ENCODE measurements at places on chromosomes 3 and 15.

DNA sequence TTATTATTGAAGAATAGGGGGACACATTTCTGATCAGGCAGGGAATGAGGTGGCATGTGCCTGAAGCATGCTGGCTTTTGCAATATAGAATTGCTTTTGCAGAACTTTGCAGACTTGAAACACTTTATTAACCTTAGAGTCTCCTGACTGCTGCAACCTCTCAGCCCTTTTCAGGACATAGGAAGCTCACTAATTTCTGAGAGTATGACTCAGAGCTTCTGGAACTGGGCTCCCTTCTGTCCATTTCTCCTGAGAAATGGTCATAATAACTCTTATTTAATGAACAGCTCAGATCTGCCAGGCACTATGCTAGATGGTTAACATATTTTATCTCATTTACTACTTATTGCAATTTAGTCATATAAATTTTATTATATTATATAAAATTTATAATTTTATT is 38.6 kb upstream of the DGKG start:
- DNase-seq, result no peak

- peak; percentile 38 for DNase-seq
Measured at GRCh38 chr3:78988324-78988723, 779.5 kb downstream of the ROBO1 start.

DNA sequence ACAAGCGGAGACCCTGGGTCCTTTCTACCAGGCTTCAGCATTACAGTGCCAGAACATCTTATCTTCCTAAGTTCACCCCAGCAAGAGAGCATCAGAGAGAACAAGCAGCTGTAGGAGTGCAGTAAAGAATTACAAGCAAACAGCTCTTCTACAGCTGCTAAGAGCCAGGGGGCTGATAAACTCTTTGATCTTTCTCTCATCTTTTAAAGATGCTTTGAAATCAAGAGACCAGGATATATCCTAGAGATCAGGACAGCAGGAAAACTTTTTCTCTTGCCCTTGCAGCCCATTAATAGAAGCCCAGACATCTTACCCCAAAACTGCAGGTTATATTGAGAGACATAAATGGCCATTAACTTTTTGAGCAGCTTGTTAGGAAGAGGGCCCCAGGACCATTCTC is 198.1 kb downstream of the RSL24D1 start:
- DNase-seq, result no peak

DNA sequence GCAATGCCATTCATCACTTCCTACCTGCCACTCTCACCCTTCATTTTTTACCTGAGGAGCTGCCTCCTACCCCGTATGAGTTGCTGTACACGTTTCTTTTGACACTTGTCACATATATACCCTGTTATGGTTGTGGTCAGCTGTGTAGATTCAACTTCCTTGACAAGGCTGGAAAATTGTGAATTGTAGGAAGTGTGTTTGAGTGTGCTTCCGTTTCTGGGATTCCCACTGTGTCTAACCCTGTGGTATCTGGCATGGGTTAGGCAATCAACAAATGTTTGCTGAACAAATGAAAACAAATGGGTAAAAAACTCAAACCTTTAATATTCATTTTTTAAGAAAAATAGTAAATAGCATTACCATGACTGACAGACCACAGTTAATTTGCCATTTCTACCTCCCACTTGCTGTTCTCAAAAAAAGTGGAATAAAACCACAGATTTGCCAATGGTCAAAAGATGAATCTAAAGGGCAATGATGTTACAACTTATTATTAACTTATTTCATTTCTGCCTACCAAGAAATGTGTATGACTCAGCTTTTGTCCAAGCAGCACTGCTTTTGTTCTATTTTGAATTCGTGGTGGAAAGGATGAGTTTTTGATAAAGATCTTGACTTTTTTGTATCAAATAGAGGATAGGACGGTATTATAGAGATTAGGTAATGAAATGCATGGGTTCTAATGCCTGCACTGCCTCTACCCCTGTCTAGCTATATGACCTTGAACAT is 404.6 kb downstream of the LPP start:
- DNase-seq, result no peak

- DNase-seq, result no peak
Measured at GRCh38 chr3:44045476-44046275, 196.0 kb upstream of the TOPAZ1 start.

GRCh38 chr3:8846176-8846575 is 76.8 kb upstream of the OXTR start:
- peak; percentile 53 for DNase-seq

GRCh38 chr3:139917226-139917785 is 17.7 kb upstream of the CLSTN2 start:
- DNase-seq, result no peak

DNA sequence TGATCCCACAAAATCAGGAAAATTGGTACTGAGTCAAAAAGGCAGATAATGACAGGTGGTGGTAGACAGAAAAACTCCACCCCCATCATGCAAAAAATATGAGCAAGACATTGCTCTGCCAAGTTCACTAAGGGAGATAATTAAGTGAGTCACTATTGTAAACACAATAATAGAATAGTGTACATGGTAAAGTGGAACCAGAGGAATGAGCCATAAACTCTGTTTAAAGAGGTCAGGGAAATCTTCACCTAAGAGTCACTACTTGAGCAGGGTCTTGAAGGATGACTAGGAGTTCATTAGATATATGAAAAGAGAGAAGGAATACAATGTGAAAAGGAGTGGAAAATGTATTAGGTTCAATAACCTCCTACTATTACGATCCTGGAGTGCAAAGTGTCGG is 213.4 kb upstream of the PEX5L start:
- DNase-seq, result peak; percentile 90

DNA sequence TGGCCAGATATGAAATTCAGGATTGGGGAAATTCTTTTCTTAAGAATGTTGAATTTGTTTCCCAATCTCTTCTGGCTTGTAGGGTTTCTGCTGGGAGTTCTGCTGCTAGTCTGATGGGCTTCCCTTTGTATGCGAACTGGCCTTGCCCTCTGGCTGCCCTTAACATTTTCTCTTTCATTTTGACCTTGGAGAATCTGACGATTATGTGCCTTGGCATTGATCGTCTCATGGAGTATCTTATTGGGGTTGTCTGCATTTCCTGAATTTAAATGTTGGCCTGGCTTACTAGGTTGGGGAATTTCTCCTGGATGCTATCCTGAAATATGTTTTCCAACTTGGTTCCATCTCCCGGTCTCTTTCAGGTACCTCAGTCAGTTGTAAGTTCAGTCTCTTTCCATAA is 152.2 kb downstream of the CFAP20DC start:
- DNase-seq, result no peak

All from bronchial epithelial cell (primary cell).